NCI-H748 treated with DMSO at 0.1 percent for 48 hours (cell line): ENCODE measurements at places on chromosomes 6 and 20.

DNA sequence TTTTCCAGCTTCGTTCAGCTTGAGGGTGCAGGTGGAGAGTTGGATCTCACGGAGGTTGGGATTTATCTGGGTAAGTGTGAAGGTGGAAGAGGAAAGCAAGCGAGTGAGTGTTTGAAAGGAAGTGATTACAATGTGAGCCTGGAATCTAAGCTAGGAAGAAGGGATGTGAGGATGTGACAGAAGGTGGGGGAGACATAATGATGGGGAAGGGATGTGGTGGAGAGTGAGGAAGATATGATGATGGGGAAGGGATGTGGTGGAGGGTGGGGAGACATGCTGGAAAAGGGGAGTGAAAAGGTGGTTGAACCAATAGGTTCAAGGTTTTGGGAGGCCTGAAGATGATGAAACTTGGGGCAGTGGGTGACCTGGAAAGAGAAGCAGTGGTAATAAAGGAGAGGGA, 23.2 kb downstream of the KIAA1755 start:
- no peak for DNase-seq

GRCh38 chr6:75794954-75795739, 46.1 kb downstream of the MYO6 start:
- no peak for DNase-seq

GRCh38 chr6:40410821-40411220, 176.3 kb downstream of the LRFN2 start:
- DNase-seq: no peak

DNA sequence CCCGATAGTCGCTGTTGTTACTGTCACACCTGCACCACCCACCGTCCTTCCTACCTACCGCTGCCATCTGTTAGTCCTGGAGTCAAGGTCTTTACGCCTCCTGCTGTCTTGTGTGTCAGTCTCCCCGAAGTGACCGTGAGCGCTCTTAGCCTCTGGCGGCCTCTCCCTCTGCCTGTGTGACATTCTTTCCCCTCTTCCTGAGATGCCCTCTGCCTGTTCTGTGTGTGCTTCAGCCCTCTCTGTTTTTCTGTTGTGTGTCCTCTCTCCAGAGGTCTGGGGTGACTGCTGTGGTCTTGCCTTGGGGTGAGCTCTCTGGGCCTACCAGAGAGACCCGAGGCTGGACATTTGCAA, 54.9 kb downstream of the TCP11 start:
- DNase-seq: no peak

- DNase-seq: no peak
Observed at GRCh38 chr6:62466607-62467006, 180.6 kb upstream of the KHDRBS2 start.

DNA sequence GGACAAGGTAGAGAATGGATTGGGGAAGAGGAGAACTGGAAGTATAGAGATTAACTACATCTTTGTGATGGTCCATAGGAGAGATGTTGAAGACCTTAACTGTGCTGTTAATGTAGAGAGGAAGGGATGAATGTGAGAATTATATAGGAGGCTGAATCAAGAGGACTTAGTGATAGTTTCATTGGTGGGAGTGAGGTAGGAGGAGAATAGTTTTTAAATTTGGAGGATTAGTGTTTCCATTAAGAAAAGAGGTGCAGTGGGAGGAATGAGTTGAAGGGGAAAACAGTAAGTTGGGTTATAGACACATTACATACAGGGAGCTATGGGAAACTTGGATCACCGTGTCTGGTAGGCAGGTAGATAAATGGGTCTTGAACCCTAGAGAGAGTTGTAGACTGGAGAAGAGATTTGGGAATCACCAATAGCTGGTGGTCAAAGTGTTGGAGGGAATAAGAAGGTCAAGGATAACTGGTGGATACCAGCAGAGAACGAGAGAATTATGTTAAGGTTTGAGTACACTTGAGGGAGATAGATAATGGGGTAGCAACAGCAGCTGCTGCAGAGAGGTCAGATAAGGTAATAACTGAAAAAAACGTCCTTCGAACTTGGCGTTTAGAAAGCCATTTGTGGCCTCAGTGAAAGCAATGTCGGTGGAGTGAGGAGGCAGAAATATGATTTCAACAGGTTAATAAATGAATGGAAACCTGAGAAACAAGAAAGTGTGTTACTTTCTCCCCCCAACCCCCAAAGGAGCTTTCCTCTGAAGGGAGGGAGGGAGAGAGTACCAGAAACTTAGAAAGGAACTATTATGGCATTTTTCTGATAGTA, 3.1 kb downstream of the C6orf89 start:
- DNase-seq: no peak

- DNase-seq: no peak
Observed at GRCh38 chr20:1801929-1802306, 93.3 kb upstream of the SIRPA start.

GRCh38 chr20:3767110-3767426, 485 bp downstream of the ADISSP start:
- DNase-seq: no peak

- peak; percentile 55 for DNase-seq
Observed at GRCh38 chr6:43181942-43182860, at the start of gene CUL9. TSS of gene CUL9 (plus strand) at chr6:43182196. CDS start at chr6:43184311, 2,115 bp downstream.

GRCh38 chr20:38866265-38867061, 59.8 kb upstream of the FAM83D start:
- no peak for DNase-seq

GRCh38 chr20:43188234-43188653, 1.5 kb downstream of the PTPRT start:
- peak; percentile 49 for DNase-seq

DNA sequence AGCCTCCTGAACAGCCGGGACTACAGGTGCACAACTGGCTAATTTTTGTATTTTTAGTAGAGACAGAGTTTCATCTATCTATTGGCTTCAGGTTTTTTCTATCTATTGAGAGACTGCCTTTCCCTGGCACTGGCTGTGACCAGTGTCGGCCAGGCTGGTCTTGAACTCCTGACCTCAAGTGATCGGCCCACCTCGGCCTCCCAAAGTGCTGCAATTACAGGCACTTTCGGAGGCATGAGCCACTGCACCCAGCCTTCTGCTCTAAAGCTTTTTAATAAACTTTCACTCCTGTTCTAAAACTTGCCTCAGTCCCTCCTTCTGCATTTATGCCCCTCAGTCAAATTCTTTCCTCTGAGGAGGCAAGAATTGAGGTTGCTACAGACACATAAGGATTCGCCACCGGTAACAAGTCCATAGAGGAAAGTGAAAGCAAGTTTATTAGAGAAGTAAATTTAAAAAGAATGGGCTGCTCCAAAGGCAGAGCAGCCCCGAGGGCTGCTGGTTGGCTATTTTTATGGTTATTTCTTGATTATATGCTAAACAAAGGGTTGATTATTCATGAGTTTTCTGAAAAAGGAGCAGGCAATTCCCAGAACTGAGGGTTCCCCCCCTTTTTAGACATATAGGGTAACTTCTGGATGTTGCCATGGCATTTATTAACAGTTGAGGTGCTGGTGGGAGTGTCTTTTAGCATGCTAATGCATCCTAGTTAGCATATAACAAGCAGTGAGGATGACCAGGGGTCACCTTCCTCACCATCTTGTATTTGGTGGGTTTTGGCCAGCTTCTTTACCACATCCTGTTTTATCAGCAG, 44.8 kb upstream of the RNGTT start:
- no peak for DNase-seq

- no peak for DNase-seq
Observed at GRCh38 chr6:115898246-115898645, 162.4 kb downstream of the FRK start.

DNA sequence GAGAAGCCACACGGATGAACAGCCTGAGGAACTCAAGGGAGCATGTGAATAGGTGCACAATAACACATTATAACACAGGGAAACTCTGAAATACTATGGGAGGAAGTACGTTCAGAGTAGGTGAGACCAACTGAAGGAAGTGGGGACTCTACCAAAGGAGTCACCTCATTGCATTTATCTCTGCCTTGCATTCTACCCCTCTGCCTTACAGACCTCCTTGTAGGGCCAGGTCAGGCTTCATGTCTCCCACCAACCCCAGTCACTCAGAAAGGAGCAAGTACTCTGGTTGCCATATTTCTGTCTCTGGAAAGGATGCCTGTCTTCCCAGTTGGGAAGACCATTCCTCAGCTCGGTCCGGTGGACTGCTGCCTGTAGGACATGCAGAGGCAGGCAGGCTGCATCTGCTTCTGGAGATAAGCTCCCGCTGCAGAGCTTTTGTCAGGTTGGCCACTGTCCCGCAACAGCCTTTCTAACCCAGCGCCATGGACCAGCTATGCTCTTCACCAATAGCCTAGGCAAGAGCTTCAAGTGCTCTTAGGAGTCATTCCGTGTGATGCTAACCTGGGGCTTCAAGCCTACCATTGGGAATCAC, 51.6 kb upstream of the ASIP start:
- no peak for DNase-seq

- DNase-seq: no peak
Observed at GRCh38 chr6:138454981-138455706, 44.1 kb downstream of the NHSL1 start.

GRCh38 chr20:48411245-48411644, 416.6 kb downstream of the PREX1 start:
- DNase-seq: no peak

- peak; percentile 12 for DNase-seq
Observed at GRCh38 chr20:18628330-18628920, 40.6 kb downstream of the DTD1 start.

DNA sequence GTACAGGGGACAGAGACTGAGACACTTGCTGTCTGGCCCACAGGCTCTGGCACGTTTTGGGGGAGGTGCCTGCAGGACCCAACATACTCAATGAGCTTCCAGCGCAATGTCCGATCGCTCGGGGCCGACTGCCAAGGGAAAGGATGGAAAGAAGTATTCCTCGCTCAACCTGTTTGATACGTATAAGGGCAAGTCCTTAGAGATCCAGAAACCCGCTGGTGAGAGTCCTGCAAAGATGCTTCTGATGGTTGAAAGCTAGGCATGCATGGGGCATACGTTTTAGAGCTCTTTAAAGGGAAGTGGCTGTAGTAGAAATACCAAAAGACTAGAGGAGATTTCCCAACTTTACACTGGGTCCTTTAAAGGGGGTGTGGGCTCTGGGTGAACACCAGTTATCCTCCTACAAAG, 2.2 kb downstream of the PRRC2A start:
- no peak for DNase-seq

DNA sequence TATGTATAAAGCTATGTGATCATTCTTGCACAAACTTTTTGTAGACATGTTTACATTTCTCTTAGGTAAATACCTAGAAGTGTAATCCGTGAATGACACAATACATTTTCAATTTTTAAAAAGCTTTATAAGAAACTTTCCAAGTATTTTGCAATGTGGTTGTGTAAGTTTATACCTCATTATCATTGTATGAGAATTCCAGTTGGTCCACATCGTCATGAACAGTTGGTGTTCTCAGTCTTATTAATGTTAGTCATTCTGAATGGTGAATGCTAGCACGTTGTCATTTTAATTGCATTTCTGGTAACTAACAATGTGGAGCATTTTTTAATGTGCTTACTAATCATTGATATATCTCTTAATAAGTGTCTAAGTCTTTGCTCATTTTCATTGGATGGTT, 116.5 kb upstream of the F13A1 start:
- DNase-seq: no peak

- DNase-seq: no peak
Observed at GRCh38 chr20:8147476-8147875, 15.4 kb downstream of the PLCB1 start.

DNA sequence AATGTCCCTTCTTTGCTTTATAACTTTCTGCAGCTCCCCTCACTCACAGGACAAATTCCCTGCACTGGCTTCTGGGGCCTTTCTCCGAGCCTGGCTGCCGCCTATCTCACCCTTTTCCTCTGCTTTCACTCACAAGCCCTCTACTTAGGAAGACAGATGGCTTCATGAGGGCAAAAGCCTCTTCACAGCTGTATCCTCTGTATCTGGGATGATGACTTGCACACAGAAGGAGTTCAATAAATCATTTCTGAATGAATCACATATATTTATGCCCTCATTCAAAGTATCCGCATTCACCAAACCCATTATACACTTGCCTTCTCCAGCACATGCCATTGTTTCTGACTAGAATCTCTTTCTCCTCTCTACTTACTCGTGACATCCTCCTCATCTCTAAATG, 159.0 kb upstream of the RIPOR2 start:
- DNase-seq: no peak

DNA sequence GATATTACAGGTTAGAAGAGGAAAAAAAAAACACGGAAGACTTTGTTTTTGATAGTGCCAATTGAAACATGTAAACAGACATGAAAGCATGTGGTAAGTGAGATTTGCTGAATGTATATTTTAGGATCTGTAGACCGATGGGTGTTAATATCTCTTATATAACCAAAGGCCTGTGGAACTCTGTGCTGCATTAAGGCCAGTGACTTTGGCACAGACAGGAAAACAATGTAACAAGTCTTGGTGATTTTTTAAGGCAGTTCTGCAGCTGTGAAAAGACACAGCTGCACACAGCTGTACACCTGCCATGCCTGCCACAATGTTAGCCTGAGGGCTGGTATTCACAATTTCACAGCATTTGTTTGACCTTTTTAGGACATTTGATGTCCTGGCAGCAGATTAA, 6.1 kb downstream of the SOBP start:
- DNase-seq: no peak

DNA sequence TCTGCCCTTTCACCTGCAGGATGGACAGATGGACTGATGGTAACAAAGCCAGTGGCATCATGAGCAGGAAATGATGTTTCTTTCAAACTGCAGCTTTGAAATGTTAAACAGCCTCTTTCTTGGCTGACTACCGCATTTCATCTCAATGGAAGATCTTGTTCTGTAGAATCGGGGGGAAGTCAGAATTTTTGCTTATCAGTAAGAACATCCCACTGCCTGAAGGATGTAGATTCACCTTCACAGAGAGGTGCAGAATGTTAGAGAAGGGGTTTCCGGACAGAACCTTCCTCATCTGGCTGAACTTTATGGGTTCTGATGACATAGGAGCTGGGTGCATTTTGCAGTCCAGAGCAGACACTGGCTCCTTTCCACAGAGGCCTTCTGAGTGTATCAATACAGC, 32.7 kb downstream of the GGTLC1 start:
- DNase-seq: no peak

DNA sequence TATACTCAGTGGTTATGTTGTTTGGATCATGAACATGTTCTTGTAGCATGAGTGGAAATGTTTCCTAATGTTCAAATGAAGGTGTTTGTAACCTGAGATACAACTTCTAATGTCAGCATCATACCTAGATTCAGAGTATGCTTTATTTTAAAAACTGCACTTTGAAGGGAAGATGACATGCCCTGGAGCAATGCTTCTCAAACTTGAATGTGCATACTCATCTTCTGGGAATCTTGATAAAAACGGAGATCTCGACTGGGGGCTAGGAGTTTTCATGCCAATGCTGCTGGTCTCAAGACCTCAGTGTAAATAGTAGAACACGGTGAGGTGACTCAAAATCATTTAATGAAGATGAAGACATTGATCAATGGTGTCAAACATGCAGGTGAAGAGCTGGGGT, 440.0 kb upstream of the NOX3 start:
- DNase-seq: no peak

GRCh38 chr6:73302339-73302738, 39.3 kb upstream of the KHDC1 start:
- no peak for DNase-seq

- no peak for DNase-seq
Observed at GRCh38 chr6:154229786-154230185, 126.8 kb downstream of the IPCEF1 start.
